Breast epithelium (tissue), 4 donors: ENCODE measurements at places on chromosomes 3 and 15. TPM values are rescaled to one million over a fixed set of nuclear protein-coding genes. Genes with fewer than 3 reads are reported as not detected.

FBXW12 gene
- 0.32 TPM for total RNA-seq

ITIH3 gene
- 0.88 TPM for total RNA-seq

HYAL1 gene
- 3.5 TPM for total RNA-seq

- H3K36me3 ChIP-seq: no peaks in the 10 kb centered on the region
- no peaks in the 10 kb centered on the region for H3K27me3 ChIP-seq
- DNase-seq: no peak
- H3K4me1 ChIP-seq: no peaks in the 10 kb centered on the region
Measured at GRCh38 chr3:152405915-152406802, 137.4 kb downstream of the MBNL1 start.

DNA sequence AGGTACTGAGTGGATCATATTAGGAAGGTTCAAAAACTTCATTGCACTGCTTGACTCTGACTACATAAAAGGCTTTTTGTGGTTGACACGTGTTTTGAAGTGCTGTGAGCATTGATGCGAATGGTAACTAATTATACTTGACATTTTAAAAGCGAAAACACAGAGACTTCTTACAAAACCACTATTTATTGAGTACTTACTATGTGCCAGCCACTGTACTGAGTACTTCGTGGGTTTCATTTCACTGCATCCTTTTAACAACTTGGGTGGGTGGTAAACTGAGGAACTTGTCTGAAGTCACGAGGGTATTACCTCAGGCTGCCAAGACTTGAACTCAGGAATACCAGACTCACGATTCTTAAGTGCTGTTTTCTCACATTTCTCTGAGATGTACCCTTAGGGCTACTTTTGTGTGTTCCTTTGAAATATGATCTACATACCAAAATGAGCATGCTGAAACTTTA lies 45.3 kb upstream of the PPP4R2 start:
- no peak overlapping the region for H3K4me3 ChIP-seq
- DNase-seq: no peak
- H3K27me3 ChIP-seq: no peaks in the 10 kb centered on the region
- H3K36me3 ChIP-seq: no peaks in the 10 kb centered on the region

GRCh38 chr3:50123394-50124051 lies 31.6 kb upstream of the SEMA3F start:
- H3K27me3 ChIP-seq: no peaks in the 10 kb centered on the region
- no peak for DNase-seq
- no peaks in the 10 kb centered on the region for H3K36me3 ChIP-seq
- peaks cover 28% of the 10 kb centered on the region for H3K4me1 ChIP-seq

GRCh38 chr3:46574881-46575576 lies 8.9 kb upstream of the LRRC2 start:
- H3K27me3 ChIP-seq: no peaks in the 10 kb centered on the region
- DNase-seq: no peak
- no peaks in the 10 kb centered on the region for H3K36me3 ChIP-seq
- H3K4me3 ChIP-seq: no peak overlapping the region
- no peaks in the 10 kb centered on the region for H3K4me1 ChIP-seq

DNA sequence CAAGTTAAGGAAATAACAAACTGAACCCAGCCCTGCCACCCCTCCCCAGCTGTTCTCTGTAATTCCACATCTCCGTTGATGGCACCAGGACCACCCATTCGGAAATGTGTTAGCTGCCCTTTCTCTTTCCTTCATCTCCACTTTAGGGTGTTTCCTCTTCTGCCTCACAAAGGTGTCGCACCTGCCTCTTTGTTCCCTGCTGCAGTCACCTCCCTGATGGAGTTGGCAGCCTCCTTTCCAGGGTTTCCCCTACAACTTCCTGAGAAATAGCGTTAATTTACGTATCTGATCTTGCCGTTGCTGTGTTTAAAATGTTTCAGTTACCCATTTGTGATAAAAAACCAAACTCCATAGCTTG lies 57.3 kb downstream of the GPR171 start:
- DNase-seq: no peak

DNA sequence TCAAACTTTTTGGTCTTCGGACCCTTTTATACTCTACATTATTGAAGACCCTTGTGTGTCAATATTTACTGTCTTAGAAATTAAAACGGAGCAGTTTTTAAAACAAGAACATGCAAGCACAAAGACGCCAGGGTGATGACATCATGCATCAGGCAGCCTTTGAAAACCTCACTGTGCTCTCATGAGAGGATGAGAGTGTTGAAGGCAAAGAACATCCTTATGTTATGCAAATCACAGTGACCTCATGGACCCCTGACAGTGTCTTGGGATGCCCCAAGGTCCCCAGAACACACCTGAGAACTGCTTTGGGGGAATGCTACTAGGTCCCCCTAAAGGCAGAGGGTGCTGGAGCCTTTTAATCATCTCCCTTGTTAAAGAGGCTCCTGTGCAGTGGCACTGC lies 51.6 kb downstream of the CHDH start:
- H3K4me3 ChIP-seq: no peak overlapping the region
- no peaks in the 10 kb centered on the region for H3K4me1 ChIP-seq
- no peaks in the 10 kb centered on the region for H3K36me3 ChIP-seq
- H3K27me3 ChIP-seq: no peaks in the 10 kb centered on the region
- no peak for DNase-seq
- no peak overlapping the region for H3K27ac ChIP-seq
